NCI-H510A (cell line): ENCODE measurements at places on chromosomes 12 and 14.

DNA sequence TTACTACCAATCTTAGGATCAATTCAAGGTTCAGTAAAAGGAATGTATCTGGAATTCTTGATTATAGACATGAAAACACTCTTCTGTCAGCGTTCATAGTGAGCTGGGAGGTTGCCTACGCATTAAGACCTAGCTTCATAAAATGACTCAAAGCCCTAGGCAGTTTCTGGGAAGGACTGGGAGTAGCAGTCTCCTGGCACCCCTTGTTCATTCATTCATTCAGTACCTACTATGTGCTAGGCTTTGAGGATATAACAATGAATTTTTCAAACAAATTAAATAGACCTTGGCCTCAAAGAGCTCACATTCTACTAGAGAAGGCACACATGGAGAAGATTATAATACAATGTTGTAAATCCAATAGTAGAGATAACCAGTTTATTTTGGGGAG, 46.1 kb downstream of the MDM2 start:
- no peak for DNase-seq

GRCh38 chr14:73723797-73724661, 9.8 kb upstream of the PNMA1 start:
- no peak for DNase-seq

DNA sequence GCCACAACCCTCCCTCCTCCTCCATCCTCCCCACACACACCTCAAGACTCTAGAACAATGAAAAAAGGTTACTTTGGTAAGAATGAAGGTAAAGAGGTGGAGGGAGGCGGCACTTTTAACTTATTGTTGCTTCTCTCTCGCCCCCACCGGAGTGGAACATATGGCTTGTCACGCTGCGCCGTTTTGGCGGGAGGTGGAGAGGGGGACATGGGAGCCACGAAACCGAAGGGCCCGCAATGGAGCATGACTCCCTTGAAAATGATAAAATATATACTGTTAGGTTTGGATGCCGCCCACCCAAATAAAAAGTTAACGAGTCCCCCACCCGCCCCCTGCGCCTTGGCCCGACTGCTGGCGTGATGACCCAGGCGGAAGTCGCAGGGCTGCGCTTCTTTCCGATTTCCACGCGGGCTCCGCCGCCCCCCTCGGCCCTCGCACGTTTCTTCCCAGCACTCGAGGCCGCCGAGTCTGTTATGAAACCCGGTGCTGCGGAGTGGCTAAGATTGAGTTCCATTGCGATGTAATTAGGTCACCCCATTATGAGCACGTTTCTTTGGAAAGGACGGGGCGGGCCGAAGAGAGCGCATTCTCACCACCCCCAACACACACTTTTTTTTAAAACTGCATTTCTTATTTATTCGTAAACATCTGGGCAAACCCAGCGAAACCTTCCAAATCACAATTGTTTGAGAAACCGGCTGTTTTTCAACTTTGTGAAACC, 1.4 kb upstream of the ZFP36L1 start:
- no peak for DNase-seq

- DNase-seq = no peak
Measured at GRCh38 chr14:25050269-25051150, 563 bp upstream of the STXBP6 start.

DNA sequence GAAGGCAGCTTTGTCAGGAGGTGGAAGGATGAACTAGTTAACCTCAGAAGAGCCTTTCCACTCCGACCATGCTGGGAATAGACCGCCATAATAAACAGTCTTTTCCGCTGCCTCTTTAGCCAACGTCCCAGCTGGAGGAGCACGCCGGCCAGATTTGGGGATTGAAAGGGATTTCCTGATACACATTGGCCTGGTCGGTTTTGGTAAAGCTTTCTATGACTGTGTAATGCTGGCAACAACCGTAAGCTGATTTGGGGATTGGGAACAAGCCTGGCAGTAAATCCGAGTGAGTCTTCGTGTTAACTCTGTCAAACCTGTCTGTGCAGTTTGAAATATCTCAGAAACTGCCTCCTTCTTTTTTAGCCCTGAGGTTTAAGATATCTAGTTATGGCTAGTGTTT, 87.0 kb downstream of the DAD1 start:
- DNase-seq = no peak

DNA sequence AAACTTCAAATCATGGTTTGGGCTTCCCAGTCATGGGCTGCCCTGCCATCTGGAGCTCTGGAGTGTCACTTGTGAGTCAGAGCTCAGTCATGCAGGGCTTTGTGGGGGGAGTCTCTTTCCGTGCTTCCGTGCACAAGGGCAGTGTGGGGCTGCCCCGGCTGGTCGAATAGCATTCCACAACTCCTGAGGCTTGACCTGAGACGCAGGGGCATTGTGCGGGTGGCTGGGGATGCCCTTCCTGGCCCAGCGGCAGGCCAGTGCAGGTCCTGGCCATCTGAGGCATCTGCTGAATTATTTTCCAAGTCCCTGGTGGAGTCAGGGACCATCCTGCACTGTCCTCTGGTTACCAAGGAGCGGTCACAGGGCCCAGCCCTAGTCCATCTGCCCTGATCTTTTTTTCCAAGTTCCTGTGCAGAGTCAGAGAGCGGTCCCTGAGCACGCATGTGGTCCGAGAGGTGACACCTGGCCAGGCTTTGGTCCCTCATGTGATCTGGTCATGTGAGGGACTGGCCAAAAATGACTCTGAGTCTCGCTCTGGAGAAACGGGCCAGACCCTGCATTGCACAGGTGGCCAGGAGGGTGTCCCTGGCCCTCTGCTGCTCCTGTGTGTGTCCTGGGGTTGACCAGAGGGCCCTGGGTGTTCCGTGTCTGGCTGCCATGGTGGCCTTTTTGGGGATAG, 167.0 kb upstream of the ALG10B start:
- no peak for DNase-seq

GRCh38 chr12:107349008-107349747, 255.8 kb upstream of the CRY1 start:
- DNase-seq = no peak

DNA sequence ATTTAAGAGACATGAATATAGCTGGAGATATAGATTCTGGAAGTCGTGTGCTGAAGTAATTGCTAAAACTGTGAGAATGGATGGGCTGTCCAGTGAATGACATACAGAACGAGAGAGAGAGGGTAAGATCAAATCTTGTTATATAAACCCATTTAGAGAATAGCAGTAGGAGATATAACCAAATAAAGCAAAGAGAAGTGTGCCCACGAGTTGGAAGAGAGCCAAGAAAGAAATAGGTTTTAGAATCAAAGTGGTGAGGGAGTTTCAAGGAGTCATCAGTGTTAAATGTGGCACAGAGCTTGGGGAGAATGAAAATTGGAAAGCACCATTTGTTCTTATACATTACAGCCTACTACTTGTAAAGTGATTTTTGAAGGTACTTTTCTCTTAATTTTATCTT, 19.2 kb downstream of the TOGARAM1 start:
- no peak for DNase-seq

DNA sequence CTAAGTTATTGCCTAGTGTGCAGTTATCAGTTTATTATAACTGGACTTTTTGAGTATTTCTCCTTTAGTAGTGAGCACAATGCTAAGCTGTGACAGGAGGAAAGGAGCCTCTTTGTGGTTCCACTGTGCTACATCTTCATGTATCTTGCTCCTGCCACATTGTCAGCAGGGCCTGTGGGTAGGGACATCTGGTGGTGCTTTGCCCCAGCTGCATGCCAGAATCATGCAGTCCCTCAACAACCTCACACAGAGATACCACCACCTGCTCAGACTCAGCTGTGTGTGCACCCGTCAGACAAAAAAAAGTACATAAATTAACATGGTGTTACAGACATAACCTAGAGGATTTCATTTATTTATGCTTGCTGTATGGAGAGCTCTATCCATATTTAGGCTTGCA, 51.1 kb downstream of the MIS18BP1 start:
- DNase-seq = no peak

DNA sequence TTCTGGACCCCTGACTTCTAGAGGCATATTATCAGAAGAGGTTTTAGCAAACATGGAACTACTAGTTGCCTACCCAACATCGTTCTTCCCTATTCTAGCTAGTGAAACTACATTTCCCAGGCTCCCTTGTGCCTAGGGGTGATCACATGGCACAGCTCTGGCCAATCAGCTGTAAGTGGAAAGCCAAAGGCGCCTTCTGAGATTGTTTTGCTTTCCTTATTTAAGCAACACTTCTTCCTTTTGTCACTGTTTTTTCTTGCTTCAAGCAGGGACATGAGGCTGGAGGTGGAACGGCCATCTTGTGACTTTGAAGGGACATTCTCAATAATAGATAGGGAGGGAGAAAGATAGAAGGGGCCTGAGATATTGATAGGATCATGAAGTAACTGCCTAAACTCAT, 136.7 kb downstream of the ZNF664 start:
- no peak for DNase-seq

GRCh38 chr12:11673666-11674461, 24.4 kb downstream of the ETV6 start:
- DNase-seq = no peak
